Stimulated activated CD8-positive, alpha-beta memory T cell treated with anti-CD3 and anti-CD28 coated beads, Interleukin-12 subunit alpha, Interleukin-12 subunit beta, amount 100 ng/mL, for 1 hour (primary cell): ENCODE measurements at places on chromosomes 4 and X.

DNA sequence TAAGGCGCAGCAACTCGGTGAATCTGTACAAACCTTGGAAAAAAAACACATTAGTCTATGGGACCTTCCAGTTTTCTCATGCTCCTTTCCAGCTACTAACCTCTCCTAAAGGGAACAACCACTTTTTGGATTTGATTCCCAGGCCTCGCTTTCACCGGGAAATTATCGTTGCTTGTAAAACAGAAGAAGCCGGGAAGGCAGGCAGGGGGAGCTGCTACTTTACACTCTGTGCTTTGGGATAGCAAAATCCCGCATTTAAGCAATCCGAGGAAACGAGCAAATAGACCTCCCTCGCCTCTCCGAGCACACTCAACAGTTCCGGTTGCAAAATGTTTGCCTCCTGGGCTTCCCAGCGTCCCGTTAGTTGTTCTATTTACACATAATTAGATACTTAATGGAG lies 1.2 kb downstream of the CD38 start:
- no peak for DNase-seq

GRCh38 chr4:165726831-165727230 lies 146.2 kb upstream of the TLL1 start:
- no peak for DNase-seq

- no peak for DNase-seq
These were observed at the start of gene MAGEA1 for GRCh38 chrX:153179131-153179530. Gene MAGEA1, plus strand, starts transcription at chrX:153179284. Its CDS starts 3,106 bp downstream, at chrX:153182390.

- DNase-seq: no peak
These were observed 21.9 kb downstream of the STK26 start for GRCh38 chrX:132044953-132045352.

DNA sequence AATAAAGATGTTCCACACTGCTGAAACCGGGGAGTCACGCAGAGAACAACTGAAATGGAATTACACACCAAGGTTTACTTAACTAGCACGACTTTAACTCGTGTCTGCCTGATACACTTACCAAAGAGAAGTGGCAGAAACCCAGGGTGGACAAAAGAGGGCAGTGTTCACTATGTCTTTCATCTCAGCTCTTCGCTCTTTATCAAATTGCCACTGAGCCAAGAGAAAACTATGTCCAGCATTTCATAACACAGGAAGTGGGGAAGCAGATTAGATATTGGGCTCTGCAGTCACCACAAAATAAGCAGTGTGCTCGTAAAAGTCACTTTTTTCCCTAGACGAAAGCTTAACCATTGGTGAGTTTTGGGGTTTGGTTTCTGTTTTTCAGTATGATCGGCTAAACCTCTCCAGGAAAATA lies 155.7 kb downstream of the CHIC2 start:
- DNase-seq: no peak
